Spinal cord (tissue), 10 donors: ENCODE measurements at places on chromosomes 7 and 10. TPM values are rescaled to one million over a fixed set of nuclear protein-coding genes. Genes with fewer than 3 reads are reported as not detected.
A peak's percentile ranks its signal among the peaks of the same experiment; 100 is the strongest.

DNA sequence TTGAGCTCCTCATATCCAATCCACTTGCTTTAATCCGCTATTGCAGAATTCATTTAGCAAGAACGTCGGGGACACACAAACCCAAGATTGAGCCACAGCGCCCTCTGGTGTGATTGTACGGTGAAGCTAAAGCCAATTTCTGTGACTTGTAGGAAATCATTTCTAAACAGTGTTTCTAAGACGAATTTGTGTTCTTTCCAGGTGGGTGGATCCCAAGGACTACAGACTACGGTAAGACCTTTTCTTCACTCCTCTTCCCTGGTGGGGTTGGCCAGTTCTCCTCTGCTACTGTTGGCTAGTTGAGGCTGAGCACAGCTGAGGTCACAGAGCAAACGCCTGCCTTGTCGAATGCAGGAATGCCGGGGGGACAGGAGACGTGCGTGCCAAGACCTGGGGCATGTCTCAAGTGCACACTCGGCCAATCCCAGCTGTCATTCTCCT, 5.2 kb downstream of the DMBT1 start:
- H3K27me3 ChIP-seq = no peaks in the 10 kb centered on the region
- peaks cover 3% of the 10 kb centered on the region for H3K4me1 ChIP-seq
- peak overlapping the region; percentile 2 for H3K4me3 ChIP-seq
- DNase-seq = peak; percentile 79
- H3K27ac ChIP-seq = no peak overlapping the region

- H3K36me3 ChIP-seq = no peaks in the 10 kb centered on the region
- H3K4me3 ChIP-seq = no peak overlapping the region
- no peaks in the 10 kb centered on the region for H3K4me1 ChIP-seq
- DNase-seq = no peak
Measured at GRCh38 chr10:37109000-37109399, 16.4 kb upstream of the ANKRD30A start.

- H3K27me3 ChIP-seq = no peaks in the 10 kb centered on the region
- no peaks in the 10 kb centered on the region for H3K36me3 ChIP-seq
- no peak overlapping the region for H3K27ac ChIP-seq
- DNase-seq = no peak
Measured at GRCh38 chr7:140005754-140006503, 56.8 kb downstream of the PARP12 start.

DNA sequence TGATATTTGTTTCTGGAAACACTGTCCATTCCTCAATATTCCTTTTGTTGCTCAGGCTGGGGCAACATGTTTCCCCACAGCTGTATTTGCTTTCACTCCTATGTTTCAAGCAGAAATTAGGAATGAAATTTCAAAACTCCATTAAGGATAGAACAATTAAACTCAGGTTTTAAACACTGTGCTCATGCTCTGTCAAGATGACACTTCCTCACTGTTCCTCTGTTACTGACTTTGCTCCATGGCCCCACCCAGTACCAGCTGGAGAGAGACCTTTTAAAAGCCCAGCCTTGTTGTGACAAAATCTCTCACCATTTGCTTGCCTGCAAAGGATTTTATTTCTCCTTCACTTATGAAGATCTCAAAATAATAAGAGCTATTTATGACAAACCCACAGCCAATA, 197.4 kb downstream of the ELMO1 start:
- peaks cover 4% of the 10 kb centered on the region for H3K4me1 ChIP-seq
- H3K4me3 ChIP-seq = no peak overlapping the region
- no peaks in the 10 kb centered on the region for H3K36me3 ChIP-seq
- DNase-seq = no peak

GRCh38 chr10:24469993-24470392, 253.7 kb downstream of the ARHGAP21 start:
- H3K27me3 ChIP-seq = no peaks in the 10 kb centered on the region
- H3K4me3 ChIP-seq = no peak overlapping the region
- no peak for DNase-seq

DNA sequence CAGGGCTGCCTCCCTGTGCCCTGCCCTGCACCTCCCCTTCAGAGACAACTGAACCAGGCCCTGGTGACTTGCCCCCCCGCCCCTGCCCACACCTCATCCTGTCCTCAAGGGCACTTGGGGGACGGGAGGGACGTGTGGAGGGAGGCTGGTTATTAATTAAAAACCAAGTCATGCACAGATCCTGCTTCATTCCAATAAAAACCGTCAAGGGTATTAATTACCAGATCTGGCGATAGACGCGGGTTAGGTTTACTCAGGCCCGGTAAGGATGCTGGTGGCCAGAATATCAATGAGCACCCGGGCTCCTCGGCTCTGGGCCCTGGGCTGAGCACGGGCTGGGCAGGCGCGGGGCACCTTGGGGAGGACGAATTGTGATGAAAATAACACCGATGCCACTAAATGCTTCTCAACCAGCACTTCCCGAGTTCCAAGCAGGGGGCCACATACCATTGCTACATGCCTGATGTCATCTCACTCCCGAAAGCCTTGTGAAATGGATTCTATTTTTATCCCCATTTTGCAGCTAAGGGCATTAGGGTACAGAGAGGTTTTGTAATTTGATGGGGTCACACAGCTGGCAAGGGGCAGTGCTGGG, 24.5 kb upstream of the GTF2IRD1 start:
- H3K4me1 ChIP-seq = peaks cover 24% of the 10 kb centered on the region
- DNase-seq = no peak
- H3K27ac ChIP-seq = no peak overlapping the region
- no peaks in the 10 kb centered on the region for H3K36me3 ChIP-seq

DNA sequence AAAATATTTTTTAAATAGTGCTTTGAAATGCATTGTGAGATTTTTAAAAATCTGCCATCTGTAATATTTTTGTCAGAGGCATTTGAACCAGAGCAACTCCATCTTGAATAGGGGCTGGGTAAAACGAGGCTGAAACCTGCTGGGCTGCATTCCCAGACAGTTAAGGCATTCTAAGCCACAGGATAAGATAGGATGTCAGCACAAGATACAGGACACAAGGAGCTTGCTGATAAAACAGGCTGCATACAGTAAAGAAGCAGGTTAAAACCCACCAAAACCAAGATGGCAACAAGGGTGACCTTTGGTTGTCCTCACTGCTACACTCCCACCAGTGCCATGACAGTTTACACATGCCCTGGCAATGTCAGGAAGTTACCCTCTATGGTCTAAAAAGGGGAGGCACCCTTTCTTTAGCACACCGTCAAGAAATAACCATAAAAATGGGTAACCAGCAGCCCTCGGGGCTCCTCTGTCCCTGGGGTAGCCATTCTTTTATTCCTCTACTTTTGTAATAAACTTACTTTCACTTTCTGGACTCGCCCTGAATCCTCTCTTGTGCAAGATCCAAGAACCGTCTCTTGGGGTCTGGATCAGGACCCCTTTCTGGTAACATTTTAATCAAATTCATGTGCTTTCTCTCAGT, 273.7 kb downstream of the SEMA3D start:
- no peak overlapping the region for H3K4me3 ChIP-seq
- H3K4me1 ChIP-seq = no peaks in the 10 kb centered on the region

GRCh38 chr10:62166331-62167131, 102.1 kb downstream of the RTKN2 start:
- DNase-seq = no peak
- no peaks in the 10 kb centered on the region for H3K36me3 ChIP-seq
- H3K4me3 ChIP-seq = no peak overlapping the region
- no peaks in the 10 kb centered on the region for H3K4me1 ChIP-seq

DNA sequence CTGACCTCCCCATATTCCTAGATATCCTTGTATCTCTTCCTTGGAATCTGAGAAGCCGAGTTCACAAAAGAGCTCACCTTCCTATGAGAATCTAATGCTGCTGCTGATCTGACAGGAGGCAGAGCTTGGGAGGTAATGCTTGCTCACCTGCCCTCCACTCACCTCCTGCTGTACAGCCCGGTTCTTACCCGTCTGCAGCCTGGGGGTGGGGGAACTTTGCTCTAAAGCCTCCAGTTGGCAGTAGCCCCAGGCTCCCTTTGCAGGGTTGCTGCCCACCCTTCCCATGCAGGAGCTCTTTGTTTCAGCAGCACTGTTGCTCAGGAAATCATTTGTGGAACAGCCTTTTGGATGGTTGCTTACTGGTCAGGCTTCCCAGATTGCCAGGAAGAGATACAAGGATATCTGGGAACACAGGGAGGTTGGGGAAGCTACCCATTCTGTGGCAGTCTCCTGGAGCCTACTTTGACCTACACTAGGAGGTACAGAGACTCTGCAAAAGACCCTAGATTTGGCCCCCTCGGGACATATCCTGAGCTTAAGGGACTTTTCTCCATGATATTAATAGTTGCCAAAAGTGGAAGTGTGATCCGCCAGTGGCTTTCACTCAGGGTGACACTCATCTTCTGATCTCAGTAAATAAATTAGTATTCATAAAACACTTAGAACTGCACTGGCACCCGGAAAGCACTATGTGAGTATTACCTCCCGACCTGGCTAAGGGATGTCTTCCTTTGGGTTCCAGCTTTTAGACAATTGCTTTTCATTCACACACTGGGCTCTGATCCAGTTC, 363.7 kb upstream of the PODXL start:
- H3K36me3 ChIP-seq = no peaks in the 10 kb centered on the region
- no peak overlapping the region for H3K4me3 ChIP-seq
- H3K27ac ChIP-seq = no peak overlapping the region
- DNase-seq = no peak
- no peaks in the 10 kb centered on the region for H3K4me1 ChIP-seq

DNA sequence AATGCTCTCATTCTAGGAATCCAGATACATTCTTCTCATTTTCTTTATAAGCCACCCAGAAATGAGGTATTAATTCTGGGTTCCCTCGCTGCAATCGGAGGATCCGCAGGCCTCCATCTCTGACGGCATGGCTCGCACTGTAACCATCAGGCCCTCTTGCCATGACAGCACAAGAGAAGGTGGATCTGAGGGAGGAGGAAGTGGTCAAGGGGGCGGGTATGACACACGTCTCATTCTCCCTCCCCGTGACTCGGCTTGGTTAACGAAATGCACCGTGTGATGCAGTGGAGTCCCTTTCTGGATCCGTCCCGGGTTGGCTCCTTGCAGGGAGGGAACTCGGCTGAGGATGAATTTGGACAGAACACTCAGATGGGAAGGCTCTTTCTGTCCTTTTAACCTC, 280.2 kb downstream of the TCERG1L start:
- H3K4me3 ChIP-seq = no peak overlapping the region
- no peak for DNase-seq
- H3K27me3 ChIP-seq = peaks cover 3% of the 10 kb centered on the region
- peaks cover 7% of the 10 kb centered on the region for H3K4me1 ChIP-seq
- H3K36me3 ChIP-seq = no peaks in the 10 kb centered on the region
- no peak overlapping the region for H3K27ac ChIP-seq

- peak overlapping the region; percentile 57 for H3K27ac ChIP-seq
- DNase-seq = no peak
- peaks cover 15% of the 10 kb centered on the region for H3K4me1 ChIP-seq
- no peaks in the 10 kb centered on the region for H3K27me3 ChIP-seq
- H3K36me3 ChIP-seq = no peaks in the 10 kb centered on the region
Measured at GRCh38 chr10:78464856-78465267, 431.2 kb downstream of the RPS24 start.

DNA sequence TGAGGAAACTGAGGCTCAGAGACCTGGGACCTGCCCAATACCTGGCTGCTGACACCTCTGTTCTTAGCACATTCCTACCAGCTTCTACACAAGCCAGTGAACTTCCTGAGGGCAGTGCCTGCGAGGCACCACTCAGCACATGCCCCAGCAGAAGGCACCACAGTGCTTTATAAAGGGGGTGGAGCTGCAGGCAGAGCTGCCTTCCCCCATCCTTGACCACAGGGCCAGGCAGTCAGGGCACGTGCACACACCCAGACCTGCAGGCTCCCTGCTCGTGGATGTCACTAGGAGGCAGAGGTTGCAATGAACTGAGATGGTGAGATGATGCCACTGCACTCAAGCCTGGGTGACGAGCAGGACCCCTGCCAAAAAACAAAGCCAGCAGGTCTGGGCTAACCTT, 39.2 kb upstream of the TUBB8 start:
- H3K36me3 ChIP-seq = no peaks in the 10 kb centered on the region
- H3K4me3 ChIP-seq = no peak overlapping the region
- H3K27ac ChIP-seq = no peak overlapping the region
- H3K27me3 ChIP-seq = no peaks in the 10 kb centered on the region

DNA sequence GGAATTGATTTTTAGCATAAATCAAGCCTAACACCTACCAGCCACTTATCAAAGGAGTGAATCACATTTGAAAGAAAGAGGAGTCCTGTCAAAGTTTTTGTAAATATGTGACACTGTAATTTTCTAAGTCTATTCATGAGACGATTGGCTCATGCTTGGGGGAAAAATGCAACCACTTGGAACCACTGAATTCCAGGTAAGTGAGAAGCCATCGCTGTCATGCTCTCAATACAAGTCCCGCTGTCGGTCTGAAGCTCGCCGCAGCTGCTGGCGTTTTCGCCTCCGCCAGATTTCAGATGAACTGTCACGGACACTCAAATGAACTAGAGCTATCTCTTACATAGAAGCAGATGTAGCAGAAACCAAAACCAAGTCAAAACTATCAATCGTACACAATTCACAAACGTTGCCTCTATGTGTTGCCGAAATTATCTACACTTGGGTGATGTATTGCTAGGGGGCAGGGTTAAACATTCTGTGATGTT, 279.8 kb upstream of the FZD8 start:
- H3K27ac ChIP-seq = no peak overlapping the region
- DNase-seq = no peak
- no peak overlapping the region for H3K4me3 ChIP-seq
- no peaks in the 10 kb centered on the region for H3K4me1 ChIP-seq

- no peak overlapping the region for H3K4me3 ChIP-seq
- DNase-seq = no peak
- H3K27ac ChIP-seq = no peak overlapping the region
- no peaks in the 10 kb centered on the region for H3K4me1 ChIP-seq
- H3K36me3 ChIP-seq = no peaks in the 10 kb centered on the region
- no peaks in the 10 kb centered on the region for H3K27me3 ChIP-seq
Measured at GRCh38 chr7:106344211-106344610, 59.4 kb upstream of the NAMPT start.

GRCh38 chr10:1462032-1462431, 275.3 kb downstream of the ADARB2 start:
- no peak overlapping the region for H3K27ac ChIP-seq
- DNase-seq = no peak

DNA sequence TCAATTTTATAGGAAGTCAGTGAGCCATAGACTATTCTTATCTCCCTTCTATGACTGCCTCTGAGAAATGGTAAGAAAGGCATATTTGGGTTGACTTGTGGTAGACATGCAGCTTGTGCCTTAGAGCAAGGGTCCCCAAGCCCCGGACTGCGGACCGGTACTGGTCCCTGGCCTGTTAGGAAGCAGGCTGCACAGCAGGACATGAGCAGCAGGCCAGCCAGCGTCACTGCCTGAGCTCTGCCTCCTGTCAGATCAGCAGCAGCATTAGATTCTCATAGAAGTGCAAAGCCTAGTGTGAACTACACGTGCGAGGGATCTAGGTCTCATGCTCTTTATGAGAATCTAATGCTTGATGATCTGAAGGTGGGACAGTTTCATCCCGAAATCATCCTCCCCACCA, 180.6 kb downstream of the SND1 start:
- no peak overlapping the region for H3K27ac ChIP-seq
- peaks cover 2% of the 10 kb centered on the region for H3K4me1 ChIP-seq
- DNase-seq = no peak
- H3K27me3 ChIP-seq = no peaks in the 10 kb centered on the region

The CTAGE4 gene
- total RNA-seq = 1.6 TPM

The IFIT3 gene
- 26.1 TPM for total RNA-seq

The IFIT1B gene
- total RNA-seq = 6.7 TPM

The IMMP2L gene
- total RNA-seq = 26.8 TPM

The CAMK1D gene
- total RNA-seq = 25.2 TPM

The CYP26A1 gene
- 0.20 TPM for total RNA-seq

The TAS2R4 gene
- 3.4 TPM for total RNA-seq

The MYOF gene
- 45.8 TPM for total RNA-seq

The EEPD1 gene
- total RNA-seq = 25.8 TPM

The HYAL4 gene
- total RNA-seq = not detected

The ZPBP gene
- not detected for total RNA-seq

The LRRC61 gene
- 8.1 TPM for total RNA-seq
